ENCODE measurements at places on chromosomes 2 and 18. TPM values are rescaled to one million over a fixed set of nuclear protein-coding genes. Genes with fewer than 3 reads are reported as not detected.

The DSG3 gene
- not detected for total RNA-seq

DNA sequence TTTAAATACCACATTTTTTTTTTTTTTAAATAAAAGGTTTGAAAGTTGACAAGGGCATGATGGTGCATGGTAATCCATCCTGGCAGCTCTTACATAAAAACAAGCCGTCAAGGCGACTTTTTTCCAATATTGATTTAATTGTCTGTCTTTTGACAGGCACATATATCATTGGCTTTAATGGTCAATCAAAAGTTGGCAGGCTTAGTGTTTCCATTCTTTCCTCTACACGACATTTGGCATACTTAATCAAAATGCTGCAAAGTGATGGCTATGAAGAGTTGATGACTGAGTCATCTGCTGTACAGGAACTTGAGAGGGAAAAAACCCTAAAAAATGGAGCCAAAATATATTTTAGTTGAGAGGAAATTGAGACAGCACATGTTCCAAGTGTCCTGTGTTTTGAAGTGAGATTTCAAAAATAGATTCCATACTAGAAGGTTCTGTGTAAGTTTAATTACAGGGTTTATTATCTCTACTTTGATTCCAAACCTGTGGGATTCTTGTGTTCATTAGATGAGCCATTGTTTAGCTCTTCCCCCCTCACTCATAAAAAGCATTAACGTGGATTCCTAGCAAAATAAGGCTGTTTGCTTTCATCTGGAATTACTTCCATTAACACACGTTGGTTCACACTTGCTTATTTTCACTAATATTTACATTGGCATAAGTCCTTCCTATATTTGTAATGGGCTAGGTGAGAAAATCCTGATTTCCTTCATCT, 3.2 kb downstream of the TSHZ1 start:
- DNase-seq: no peak

DNA sequence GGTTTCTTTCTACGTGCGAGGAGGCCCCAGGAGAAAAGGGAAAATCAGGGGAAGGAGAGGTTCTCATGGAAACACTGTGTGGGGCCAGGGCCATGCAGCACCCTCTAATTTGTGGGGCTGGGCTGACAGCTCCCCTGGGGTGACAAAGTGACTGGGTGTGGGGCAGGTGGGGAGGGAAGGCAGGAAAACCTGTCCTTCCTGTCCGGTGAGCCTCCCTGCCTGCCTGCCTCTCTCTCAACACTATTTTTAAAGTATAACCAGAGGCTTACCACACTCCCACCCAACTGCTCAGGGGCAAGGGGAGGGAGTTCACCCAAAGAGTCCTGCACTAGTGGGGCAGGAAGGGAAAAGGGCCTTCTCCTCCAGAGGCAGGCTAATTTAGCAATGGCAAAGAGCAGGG, 10.5 kb upstream of the EPAS1 start:
- DNase-seq: no peak

DNA sequence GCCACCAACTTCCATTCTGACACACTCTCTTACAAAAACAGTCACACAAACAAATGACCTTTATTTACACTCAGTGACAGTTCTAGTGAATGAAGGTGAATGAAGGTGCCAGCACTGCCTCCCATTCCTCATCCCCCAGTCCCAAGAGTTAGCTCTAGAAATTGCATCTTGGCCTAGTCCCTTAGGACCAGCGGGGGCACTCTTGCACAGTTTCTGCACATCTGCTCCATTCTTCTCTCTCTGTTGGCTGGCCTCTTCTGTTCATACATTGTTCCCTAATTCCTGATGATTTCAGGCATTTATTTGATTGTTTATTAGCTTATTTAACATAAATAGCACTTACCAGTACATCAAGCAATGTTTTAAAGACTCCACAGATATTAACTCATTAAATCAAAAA, 30.9 kb downstream of the GAREM1 start:
- no peak for DNase-seq

DNA sequence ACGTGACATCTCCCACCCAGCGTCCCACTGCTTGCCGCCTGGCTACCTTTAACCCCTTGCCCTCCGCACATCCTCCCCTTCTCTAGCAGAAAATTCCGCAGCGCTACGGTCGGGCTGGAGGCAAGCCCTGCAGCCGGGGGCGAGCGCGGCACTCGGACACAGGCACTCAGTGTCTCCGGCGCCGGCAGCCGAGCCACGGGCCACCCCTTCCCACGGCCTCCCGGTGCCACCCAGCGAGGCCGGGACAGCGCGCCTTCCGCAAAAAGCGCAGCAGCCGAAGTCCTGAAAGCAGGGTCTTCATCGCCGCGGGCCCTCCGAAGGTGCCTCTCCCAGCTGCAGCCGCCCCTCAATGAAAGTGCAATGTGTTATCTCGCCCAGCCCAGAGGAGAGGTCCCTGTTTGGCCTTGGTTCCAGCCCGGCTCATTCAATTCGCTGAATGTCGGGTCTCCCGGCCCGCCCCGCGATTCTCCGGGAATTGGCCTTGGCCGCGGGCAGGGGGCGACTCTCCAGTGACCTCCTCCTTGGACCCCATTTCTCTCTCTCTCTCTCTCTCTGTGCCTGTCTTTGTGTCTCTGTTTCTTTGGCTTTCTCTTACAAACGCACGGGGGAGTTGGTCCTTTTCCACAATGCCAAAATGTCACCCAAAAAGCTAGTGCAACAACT, 1.1 kb downstream of the DLGAP1 start:
- no peak for DNase-seq

Measured in A172 (cell line).